ENCODE measurements at places on chromosomes 7 and 10.

- no peak for DNase-seq
Measured at GRCh38 chr10:11773761-11774441, 31.7 kb downstream of the ECHDC3 start.

DNA sequence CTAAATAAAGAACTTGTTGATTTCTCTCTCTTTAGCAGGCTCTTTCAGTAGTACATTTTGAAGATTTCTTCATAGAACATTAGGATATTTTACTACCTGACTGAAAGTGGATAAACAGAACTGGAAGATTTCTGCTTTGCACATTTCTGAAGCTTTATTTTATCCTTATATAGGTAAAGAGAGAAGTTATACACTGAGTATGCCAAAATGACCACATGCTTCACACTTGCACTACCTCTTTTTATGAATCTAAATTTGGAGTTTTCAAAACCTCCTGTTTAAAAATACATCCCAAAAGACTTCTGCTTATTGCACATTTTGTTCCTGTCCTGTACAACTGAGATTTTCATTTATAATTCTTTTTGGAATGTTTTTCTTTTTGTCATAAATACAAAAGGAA is 197.4 kb upstream of the PRPS1L1 start:
- no peak for DNase-seq

- no peak for DNase-seq
Measured at GRCh38 chr10:91690996-91691676, 58.3 kb upstream of the PPP1R3C start.

- DNase-seq: no peak
Measured at GRCh38 chr10:68096913-68097516, 12.3 kb upstream of the MYPN start.

DNA sequence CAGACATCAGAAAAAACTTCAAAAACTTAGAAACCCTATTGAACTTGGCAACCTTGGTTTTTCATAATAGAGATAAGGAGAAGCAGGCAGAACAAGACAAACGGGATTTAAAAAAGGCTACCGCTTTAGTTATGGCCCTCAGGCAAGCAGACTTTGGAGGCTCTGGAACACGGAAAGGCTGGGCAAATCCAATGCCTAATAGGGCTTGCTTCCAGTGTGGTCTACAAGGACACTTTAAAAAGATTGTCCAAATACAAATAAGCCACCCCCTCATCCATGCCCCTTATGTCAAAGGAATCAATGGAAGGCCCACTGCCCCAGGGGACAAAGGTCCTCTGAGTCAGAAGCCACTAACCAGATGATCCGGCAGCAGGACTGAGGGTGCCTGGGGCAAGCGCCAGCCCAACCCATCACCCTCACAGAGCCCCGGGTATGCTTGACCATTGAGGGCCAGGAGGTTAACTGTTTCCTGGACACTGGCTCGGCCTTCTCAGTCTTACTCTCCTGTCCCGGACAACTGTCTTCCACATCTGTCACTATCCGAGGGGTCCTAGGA is 115.3 kb downstream of the NRCAM start:
- no peak for DNase-seq

DNA sequence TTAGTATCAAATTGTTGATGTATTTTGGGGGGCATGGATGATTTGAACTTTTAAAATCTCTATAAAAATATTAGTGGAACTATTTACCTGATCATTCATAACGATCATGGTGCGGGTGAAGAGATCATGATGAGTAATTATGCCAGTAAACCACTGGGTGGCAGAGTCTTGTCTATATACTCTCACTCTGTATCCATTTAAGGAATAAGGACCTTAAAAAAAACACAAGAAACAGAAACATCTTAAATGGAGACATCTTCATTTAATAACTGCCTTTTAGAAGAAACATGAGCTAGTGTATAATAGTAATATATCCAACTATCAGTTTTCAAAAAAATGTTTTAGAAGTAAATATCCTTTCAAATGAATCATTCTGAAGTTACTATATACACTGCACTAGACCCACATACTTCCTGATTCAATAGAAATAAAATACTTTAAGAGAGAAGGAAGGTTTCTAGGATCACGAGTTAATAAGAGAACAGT is 84.0 kb downstream of the NRBF2 start:
- no peak for DNase-seq

DNA sequence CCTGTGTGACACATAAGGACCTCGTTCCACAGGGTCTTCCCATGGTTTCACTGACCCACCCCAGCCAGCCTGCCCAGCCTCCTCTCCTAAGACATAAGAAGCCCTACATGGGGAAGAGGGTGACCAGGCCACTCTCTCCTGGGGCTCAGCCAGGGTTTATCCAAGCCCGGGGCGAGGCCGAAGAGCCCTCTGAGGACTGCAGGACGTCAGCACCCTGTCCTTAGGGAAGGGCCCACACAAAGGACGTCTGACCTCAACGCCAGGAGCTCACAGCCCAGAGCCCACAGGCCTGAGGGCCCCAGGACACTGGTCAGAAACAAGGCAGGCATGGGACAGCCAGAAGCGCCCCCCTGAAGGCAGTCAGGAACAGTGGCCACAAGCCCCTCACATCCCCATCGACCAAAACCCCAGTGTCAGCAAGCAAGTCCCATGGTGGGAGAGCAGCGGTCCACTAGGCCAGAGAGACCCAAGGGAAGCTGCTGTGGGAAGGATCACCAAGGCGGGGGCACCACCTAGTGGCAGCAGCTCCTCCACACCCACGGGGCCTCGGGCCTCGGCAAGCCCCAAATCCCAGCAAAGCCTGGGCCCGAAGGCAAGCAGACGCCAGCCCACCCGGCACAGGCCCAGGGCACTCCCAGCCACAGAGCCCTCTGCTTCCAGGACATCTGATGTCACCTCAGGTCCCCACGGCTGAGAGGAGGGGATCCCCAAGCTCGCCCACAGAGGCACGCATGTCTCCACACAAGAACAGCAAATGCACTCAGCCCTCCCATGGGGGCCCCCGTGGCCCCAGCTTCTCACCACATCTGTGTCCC is 23.4 kb downstream of the MAD1L1 start:
- DNase-seq: peak; percentile 35

DNA sequence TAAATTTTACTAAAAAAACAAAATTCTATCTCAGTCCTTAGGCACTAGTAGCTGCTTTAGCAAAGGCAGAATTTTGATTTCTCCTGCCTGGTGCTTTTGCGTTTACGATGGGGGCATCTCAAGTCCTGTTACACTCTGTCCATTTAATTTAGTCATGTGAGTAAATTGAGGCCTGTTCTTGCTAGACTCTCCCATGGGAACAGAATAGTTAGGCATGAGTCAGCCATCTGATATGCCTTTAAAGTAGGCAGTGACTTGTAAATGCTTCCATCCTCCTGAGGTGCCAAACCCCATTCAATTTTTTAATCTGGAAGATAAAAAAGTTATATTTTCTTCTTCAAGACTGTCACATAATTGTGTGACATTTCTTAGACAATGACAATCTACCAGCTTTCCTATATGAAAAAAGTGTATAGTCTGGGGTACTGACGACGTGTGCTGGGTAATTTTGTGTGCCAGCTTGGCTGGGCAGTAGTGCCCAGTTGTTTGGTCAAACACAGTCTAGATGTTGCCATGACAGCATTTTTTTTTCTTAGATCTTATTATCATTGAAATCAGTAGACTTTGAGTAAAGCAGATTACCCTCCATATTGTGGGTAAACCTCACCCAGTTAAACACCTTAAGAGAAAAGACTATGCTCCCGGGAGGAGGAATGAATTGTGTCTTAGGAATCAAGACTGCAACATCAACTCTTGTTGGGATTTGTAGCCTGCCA is 603.4 kb downstream of the SORCS1 start:
- DNase-seq: no peak

- DNase-seq: no peak
Measured at GRCh38 chr10:32605787-32606186, 159.8 kb downstream of the CCDC7 start.

GRCh38 chr10:24706479-24707118 is 17.1 kb downstream of the ARHGAP21 start:
- DNase-seq: peak; percentile 24

- no peak for DNase-seq
Measured at GRCh38 chr10:127441350-127442219, 107.5 kb upstream of the NPS start.

DNA sequence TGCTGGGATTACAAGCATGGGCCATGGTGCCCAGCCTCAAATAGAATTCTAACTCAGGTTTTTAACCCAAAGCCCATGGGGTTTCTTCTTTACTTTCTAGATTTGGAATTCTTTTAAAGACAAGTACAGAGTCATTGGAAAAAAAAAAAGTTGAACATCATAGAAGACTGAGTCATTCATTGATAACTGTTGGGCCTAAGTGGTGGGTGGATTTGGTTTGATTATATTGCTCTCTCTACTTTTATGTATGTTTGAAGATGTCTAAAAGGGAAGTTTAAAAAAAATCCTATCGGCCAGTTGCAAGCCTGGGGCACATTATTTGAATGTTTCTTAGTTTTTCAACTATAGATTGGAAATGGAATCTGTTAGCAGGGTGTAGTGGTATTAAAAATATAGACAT is 49.7 kb downstream of the INPP5F start:
- no peak for DNase-seq

- DNase-seq: peak; percentile 59
Measured at GRCh38 chr10:3197348-3198003, 24.9 kb upstream of the PITRM1 start.
